Upper lobe of left lung (tissue), 6 donors: ENCODE measurements at places on chromosomes 6 and 20. TPM values are rescaled to one million over a fixed set of nuclear protein-coding genes. Genes with fewer than 3 reads are reported as not detected.

Gene CFAP206
- not detected for total RNA-seq

Gene FAM210B
- total RNA-seq = 29.0 TPM

Gene TSBP1
- not detected for total RNA-seq

Gene TCF15
- total RNA-seq = not detected

GRCh38 chr20:49859807-49860206, 47.2 kb downstream of the SLC9A8 start:
- no peak for DNase-seq

DNA sequence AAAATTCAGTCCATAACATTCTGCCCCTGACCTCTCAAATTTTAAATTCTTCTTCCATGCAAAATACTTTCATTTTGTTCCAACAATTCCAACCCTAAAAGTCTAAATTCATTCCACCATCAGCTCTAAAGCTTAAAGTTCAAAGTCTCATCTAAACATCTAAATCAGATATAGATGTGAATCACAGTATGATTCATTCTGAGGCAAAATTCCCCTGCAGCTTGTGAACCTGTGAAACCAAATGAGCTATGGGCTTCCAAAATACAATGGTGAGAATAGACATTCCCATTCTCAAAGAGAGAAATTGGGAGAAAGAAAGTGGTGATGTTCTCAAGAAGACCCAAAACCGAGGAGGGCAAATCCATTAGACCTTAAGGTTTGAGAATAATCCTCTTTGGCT, 309.8 kb downstream of the HIVEP2 start:
- DNase-seq = no peak

GRCh38 chr6:119043783-119044182, 34.7 kb downstream of the FAM184A start:
- DNase-seq = no peak

GRCh38 chr6:152071318-152071717, 263.8 kb downstream of the ESR1 start:
- no peak for DNase-seq

DNA sequence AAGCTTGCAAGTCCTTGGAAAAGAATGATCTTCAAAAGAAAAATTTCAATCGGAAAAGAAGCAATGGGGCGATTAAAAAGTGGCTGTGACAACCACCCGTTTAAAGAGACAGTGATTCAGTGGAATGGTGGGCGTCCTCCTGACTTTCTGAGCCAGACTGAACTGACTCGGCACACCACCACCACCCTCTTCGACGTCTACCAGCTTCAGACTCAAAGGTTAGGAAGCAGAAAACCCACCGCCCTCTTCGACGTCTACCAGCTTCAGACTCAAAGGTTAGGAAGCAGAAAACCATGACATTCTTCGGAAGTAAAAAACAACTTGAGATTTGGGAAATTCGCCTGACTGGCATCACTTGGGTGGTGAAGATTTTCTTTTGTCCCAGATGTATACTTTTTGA, 28.3 kb upstream of the IRF4 start:
- no peak for DNase-seq

DNA sequence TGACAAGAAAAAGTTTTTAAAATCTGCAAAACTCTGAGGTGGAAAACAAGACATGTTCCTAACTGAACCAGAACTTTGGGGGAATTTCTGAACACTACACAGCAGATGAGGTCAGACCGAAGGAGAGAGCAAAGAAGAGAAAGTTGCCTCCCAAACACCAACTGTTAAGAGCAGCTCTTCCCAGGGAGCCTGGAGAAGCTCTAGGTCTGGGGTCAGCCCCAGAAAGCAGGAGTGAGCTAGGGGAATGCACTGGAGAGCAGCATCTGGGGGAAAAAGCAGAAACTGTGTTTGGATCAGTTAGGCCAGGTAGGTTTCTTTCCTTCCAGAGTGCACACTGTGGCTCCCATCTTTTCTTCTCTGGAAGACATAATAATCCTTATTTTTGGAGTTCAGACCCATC, 41.3 kb downstream of the FKBP5 start:
- no peak for DNase-seq

DNA sequence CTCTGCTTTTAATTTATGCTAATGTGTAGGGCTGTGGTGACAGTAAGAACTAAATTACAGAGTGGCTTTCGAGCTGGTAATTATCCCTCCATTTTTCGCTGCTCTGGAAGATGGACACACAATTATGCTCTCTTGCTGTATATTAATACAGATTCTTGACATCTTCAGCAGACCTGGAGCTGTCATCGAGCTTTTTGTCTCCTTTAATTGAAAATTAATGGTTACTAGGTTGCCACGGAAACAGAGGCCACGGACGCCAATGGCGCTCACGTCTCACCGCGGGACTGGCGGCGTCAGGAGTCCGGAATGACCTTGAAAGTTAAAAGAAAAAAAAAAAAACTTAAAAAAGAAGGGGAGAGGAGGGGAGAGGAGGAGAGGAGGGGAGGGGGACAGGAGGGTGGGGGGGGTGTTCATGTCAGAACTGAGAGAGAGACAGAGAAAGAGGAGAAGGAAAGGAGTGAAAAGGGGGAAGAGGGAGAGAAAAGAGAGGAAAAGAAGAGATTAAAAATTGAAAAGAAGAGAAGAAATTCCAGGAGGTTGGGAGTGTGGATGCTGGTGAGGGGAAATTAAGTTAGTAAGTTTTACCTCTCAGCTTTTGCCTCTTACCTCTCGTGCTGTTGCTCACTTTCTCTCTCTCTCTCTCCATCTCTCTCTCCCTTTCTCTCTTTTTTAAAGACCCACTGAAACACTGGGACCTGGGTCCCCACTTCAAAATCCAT, 22.1 kb upstream of the FOXP4 start:
- DNase-seq = no peak

- no peak for DNase-seq
Measured at GRCh38 chr6:115310156-115310555, 750.5 kb downstream of the FRK start.

DNA sequence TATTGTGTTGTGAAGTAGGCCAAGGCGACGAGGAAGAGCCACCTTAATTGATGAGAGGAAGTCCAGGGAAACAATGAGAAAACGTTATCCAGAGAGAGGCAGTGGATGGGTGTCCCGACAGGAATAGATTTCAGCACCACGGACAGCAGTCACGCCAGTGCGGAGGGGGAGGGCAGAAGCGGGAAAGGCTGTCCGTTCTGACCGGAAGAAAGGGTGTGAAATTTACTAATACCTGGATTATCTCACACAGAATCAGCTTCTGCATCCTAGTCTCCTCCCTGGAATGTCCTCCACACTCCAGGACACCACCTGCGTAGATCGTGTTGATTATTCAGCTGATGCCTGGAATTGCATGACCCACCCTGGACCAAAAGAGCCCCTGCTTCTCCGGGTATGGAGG, 7.4 kb upstream of the BPIFA3 start:
- DNase-seq = no peak

DNA sequence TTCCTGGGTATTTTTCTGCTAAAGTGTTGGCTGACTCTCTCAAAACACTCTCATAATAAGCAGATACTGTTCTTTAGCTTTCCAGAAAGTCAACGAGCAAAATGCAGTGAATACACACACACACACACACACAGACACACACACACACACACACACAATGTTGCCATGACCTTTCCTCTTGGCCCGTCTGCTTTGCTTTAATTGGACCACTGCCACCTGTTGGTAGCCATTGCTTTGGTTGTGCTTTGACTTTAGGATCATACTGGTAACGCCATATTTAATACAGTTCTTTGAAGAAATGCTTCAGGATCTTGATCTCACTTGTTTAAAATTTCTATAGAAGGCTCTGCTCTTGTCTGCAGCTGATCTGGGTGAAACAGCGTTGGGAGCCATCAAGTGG, 4.4 kb downstream of the FIG4 start:
- DNase-seq = no peak

GRCh38 chr6:82767037-82767436, 298.6 kb downstream of the UBE3D start:
- no peak for DNase-seq

DNA sequence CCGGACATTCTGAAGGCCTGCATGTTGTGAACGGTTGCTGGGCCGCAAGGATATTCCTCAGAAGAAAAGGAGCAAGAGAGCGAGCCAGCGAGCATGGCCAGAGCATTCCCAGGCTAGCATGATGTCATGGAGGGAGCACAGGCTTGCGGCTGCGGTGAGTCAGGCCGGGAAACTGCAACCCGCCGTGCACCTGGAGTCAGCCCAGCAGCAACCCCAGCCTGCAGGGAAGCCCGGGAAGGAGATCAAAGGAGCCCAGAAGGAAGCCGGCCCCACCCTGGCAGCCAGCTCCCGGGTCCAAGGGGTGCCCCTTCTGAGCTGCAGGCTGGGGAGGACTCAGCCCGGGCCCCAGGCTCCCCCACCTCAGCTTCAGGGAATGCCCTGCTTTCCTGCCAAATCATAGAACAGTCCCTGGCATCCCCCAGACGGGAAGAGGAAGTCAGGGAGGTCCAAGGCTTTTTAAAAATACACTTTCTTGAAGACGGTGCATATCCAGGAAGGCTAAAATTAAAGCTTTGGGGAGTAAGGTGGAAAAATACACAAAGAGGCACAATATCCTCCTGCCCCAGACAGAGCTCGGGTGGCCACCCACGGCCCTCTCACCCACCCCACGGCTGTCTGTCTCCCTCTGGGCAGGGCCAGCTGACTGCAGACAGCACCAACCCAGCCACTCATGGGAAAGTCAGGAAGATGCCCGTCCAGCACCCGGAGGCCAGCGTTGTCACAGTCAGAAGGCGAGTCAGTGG, 53.7 kb downstream of the BMP7 start:
- peak; percentile 81 for DNase-seq

DNA sequence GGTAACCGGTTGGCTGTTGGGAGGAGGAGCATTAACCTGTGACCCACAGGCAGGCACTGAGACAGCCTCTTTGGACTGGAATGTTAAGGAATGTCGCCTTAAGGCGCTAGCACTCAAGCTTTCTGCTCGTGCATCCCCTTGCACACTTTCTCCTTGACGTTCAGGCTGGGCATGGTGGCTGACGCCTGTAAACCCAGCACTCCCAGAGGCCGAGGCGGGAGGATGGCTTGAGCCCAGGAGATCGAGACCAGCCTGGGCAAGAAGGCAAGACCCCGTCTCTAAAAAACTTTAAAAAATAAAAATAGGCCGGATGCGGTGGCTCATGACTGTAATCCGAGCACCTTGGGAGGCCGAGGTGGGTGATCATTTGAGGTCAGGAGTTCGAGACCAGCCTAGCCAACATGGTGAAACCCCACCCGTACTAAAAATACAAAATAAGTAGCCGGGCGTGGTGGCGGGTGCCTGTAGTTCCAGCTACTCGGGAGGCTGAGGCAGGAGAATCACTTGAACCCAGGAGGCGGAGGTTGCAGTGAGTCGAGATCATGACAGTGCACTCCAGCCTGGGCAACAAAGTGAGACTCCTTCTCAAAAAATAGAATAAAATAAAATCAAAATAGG, 1.9 kb upstream of the GID8 start:
- DNase-seq = peak; percentile 13

- peak; percentile 50 for DNase-seq
Measured at GRCh38 chr20:63238514-63239125, 2.9 kb downstream of the BIRC7 start.
